ENCODE measurements at places on chromosomes 16 and 17.

DNA sequence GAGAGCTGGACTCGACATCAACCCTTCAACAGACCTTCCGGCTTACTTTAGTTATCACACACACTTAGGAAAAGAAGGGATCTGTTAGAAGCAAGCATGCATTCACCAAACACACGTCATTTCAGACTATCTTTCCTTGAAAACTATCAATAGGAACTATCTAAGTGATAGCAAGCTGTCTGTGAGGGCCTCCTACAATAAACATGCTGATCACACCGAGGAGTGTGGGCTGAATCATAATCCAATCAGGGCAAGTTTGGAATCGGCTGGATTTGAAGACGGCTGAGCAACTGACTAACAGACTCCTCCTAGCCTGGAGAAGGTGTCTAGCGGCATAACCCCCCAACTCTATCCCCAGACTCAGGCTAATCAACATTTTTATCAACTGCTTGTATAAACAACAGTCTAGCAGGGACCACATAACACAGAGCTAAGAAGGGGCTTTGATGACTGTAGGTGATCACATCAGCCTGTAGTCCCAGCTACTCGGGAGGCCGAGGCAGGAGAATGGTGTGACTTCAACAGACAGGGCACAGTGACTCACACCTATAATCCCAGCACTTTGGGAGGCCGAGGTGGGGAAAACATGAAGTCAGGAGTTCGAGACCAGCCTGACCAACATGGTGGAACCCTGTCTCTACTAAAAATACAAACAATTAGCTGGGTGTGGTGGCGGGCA lies 14.1 kb downstream of the NXN start:
- no peak for DNase-seq

DNA sequence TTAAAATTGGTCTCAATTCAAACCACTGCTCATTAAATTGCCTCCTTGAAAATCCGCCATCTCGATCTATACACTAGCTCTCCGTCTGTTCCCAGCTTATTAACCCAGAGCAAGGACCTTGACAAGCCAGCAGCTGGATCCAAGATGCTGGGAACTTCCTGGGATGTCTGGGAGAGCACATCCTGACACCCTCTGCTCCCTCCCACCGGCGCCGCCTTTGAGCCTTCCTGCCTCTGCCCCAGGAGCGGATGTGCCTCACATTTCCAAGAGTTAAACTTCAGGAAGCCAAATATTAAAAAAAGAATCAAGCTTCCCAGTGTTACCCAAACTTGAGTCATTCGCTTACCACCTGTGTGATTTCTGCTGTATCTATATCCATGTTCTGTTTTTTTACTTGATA lies 107.9 kb downstream of the HAPSTR1 start:
- DNase-seq, result no peak

DNA sequence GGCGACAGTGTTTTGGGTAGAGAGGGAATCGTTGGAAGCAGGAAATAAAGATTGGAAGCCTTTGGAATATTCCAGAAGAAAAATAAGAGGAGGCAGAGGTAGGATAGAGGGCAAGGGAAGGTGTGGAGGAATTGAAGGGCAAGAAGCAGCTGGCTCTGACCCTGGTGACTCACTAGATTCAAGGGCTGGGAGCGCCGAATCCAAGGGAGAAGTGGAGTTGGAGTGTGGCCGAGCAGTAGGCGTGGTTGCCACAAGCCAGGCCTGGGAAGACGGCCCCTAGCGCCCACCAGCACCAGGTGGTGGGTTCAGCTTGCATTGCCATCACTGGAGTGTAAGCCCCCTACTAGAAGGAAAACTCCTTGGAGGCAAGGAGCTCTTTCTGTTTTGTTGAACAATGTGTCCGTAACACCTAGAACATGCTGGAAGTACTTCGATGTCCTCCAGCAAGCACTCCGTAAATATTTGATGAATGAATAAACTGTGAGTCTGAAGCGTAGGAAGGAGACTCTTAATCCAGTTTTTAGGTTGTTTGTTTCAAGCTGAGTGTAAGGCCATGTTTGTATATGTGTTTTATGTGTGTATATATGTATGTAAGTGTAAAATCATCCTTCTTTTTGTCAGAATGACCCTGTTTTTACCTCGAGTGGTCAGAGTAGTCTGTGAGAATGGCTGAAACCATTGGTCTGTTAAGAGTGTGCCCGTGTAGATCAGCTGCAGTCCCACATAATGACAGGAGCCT lies 139.5 kb downstream of the CMIP start:
- DNase-seq, result no peak

DNA sequence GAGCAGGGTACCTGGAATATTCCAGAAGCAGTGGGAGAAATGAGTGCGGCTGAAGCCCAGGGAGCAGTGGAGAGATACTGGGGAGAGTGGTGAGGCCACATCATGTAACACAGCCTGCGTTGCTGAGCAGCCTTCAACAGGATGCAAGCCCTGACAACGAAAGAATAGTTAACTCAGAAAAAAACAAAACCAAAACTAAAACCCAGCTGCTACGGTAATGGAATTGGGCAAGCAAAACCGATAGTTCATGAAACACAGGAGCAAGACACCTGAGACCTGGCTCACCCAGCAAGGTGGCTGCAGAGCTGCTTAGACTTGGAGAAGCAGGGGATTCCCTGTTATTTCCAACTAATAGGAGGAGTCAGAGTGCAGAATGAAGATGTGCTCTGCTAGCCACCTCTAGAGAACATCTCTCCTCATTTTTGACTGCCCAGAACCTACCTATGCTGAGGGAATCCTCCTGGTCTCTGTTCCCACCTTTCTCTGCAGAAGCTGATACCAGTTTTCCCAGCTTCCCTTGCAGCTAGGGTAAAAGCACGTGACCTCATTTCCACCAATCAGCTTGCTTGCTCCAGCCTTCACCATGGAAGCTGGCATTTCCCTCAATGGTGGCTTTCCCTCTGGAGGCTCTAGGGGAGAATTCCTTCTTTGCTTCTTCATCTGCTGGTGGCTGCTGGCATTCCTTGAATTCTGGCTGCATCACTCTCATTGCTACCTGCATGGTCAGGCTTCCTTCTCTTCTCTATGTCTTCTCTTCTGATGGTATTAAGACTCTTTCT lies 59.4 kb upstream of the XYLT1 start:
- no peak for DNase-seq

GRCh38 chr17:42832213-42832933 lies 824 bp upstream of the PSME3 start:
- no peak for DNase-seq

GRCh38 chr16:58034774-58035173 lies 9.2 kb downstream of the MMP15 start:
- DNase-seq, result no peak

DNA sequence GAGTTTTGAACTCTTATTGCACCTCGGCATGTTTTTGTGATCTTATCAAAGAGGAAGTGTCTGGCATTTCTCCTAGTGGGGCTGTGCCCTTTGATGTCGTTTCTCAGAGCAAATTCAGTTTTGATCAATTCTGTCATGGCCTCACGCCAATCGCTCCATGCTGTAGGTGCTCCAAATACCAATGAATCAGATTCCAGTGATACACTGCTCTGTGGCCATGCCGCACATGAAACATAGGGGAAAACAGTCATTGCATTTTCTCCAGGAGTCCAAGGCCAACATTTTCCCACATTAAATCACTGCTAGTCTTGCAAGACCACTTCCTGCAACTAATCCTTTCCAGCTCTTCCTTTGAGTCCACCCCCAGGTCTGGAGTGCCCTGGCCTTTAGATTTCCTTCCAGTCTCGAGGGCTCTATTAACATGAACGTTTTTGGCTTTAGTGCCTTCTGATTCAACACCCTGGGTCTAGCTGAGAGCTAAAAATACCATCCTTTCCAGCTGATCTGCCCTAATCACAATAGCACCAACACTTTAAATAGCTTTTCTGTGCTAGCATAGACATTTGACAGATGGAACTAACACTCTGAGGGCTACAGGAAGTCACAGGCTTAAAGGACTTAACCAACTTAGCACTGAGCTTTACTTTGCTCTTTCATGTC lies 18.2 kb upstream of the RASL10B start:
- DNase-seq, result no peak

DNA sequence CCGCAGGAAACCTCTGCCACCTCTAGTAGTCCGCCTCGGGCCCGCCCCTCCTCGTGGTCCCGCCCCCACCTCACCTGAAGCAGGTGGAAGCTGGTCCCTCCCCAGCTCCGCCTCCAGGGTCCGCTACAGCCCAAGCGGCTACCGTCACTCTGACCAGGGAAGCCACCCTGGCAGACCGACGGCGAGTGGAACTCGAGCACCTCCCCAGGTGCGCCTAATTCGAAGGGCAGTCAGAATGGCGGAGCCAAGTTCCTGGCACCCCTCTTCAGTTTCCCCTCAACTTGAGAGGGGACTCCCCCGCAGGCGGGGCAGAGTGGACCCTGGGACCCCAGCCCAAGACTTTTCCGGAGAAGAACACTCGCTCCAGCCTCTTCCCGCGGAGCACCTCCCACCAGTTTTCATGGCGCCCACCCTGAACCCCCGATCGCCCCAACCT lies 507 bp downstream of the FHOD1 start:
- DNase-seq, result no peak

DNA sequence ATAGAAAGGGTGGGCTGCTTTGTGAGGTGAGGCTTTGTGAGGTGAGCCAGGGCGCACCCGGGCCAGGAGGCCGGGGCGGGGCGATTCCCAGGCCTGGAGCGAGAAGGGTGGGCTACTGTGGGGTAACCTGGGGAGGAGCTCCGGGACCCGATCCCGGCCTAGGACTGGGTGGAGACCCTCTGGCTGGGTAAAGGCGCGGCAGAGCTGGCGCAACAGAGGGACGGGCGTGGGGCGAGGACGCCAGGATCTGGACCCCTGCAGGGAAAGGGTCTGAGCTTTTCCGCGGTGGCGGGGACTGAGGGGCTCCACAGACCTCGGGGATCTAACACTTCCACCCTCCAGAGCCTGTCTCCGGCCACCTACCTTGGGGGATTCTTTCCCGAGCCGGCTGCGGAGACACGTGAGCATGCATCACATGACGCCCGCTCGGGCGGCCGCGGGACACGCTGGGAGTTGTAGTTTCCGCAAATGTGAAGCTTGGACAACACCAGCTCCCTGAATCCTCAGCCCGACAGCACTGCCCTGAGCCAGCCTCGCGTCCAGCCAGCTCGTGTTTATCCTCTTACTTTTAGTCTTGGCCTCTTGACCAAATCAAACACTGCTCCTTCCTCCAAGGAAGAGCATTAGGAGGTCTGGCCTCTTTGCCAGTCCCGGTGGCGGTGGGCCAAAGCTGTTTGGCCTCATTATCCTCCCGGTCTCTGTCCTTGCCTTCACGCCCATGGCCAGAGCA lies at the start of gene SLC38A7:
TSS of gene SLC38A7 (minus strand) at position 417 of the 730 bp plus-strand sequence. CDS start 4,644 bp downstream, outside the sequence.
- peak; percentile 4 for DNase-seq

- no peak for DNase-seq
Observed at GRCh38 chr16:14362774-14363371, 267.2 kb downstream of the PARN start.

GRCh38 chr17:82062076-82062983 lies 3.3 kb downstream of the DUS1L start:
- no peak for DNase-seq

DNA sequence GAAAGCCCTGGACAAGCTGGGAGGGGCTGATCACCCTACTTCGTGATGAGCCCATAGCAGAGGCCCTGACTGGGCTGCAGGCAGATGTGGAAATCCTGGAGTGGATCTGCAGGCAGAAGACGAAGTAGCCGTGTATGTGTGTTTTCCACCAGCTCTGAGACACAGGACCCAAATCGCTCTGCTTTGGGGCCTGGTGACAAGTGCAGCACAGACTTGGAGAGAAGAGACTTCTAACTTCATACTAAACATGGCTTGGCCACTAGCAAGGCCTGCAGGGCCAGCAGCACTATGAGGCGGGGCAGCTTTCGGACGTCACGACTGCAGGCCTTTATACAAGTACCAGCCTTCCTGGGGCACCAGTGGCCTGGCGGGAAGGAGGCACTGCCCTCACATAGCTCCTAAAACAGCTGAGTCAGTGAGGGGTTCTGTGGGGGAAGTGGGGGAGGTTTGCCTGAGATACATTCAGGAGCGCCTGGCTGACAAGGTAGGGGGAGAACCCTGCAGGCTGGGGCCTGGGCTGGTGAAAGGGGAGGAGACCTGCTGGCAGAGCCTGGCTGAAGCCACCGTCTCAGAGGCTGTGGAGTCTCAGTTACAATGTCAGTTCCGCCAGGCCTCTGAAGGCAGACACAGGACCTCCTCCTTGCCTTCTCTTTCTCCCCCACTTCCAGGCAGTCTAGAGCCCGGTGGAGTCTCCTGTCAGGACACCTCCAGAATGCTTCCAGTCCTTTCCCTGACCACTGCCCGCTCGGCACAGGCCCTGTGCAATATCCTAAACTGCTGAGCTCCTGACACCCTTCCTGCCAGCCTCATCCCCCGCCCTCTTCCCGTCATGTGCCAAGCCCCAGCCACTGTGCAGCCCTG lies 73.4 kb downstream of the WSB1 start:
- DNase-seq, result no peak

DNA sequence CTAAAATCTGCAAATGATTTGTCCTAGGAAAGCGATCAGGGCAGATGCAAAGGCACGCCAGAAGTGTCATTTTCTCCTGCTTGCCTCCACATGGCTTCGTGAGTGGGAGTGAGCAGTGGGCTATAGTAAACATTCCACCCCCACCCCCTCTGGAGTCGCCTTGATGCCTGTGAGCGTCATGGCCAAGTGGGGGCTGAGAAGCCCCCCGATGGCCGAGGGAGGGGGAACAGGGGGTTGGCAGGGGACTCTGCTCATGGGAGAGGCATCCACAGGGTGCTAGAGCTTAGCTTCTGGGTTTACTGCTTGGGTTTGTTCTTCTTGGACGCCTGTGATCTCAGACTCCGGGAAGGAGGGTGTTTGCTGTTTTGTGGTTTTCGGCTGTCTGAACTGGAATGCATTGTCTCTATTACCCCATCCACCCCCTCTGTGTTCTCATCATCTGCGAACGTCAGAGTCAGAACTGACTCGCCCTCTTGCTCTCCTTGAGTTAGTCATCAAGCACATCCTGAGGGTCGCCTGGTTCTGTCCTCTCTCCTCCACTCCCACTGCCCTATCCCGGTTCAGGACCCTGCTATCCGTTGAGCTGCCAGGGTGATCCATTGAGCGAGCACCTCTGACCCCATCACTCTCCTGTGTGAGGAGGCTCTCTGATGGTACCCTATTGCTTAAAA lies 15.4 kb downstream of the TNS4 start:
- no peak for DNase-seq

GRCh38 chr17:47246120-47246519 lies 7.5 kb upstream of the ITGB3 start:
- DNase-seq, result no peak

DNA sequence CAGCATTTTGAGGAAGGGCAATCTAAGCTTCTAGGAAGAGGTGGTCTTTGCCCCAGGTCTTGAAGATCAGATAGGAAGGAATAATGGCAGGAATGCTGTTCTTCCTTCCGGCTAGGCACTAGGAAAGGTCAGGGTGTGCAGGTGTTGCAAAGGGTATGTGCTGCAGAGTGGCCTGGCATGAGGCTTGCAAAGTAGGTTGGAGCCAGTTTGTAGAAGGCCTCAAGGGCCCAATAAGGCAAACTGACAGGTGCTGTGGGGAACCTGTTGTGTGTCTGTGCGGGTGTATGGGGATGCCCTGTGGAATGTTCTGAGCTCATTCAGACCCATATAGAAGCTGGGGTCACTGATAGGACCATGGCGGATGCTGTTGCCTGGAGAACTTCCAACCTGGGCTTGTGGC lies 12.7 kb downstream of the MSI2 start:
- no peak for DNase-seq

- no peak for DNase-seq
Observed at GRCh38 chr16:3952737-3953131, 72.2 kb upstream of the CREBBP start.

Measured in NCI-H1436 treated with DMSO at 0.1 percent for 48 hours (cell line).